ENCODE measurements at places on chromosomes 11 and 22.

DNA sequence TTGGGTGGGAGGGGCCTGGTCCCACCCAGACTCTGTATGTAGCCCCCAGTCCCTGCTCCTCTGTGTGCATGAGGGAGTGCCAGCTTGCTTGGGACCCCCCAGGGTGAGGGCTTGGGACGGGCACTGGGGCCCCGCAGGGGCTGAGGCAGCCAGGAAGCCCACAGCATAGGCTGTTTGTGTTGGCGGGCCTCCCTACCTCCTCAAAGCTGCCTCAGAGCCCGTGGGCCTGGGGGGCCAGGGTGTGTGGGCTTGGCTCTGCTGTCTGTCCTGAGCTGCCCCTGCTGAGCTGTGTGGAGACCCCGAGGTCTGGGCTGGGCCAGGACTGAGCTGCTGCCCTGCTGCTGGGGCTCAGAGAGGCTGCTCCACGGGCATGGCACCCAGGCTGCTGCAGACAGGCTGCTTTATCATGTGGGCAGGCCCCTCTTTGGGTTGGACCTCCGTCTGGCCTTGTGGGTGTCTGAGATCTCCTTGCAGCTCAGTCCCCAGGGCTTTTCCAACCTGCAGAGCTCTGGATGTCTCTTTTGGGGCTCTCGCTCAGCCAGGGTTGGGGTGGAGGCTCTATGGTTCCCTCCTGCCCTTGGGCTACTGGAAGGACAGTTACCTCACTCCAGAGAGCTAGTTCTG is 3.3 kb downstream of the TSPAN4 start:
- no peak for DNase-seq

- no peak for DNase-seq
Measured at GRCh38 chr11:133977067-133977677, 20.4 kb upstream of the IGSF9B start.

- DNase-seq, result no peak
Measured at GRCh38 chr11:47955061-47955755, 25.2 kb upstream of the PTPRJ start.

DNA sequence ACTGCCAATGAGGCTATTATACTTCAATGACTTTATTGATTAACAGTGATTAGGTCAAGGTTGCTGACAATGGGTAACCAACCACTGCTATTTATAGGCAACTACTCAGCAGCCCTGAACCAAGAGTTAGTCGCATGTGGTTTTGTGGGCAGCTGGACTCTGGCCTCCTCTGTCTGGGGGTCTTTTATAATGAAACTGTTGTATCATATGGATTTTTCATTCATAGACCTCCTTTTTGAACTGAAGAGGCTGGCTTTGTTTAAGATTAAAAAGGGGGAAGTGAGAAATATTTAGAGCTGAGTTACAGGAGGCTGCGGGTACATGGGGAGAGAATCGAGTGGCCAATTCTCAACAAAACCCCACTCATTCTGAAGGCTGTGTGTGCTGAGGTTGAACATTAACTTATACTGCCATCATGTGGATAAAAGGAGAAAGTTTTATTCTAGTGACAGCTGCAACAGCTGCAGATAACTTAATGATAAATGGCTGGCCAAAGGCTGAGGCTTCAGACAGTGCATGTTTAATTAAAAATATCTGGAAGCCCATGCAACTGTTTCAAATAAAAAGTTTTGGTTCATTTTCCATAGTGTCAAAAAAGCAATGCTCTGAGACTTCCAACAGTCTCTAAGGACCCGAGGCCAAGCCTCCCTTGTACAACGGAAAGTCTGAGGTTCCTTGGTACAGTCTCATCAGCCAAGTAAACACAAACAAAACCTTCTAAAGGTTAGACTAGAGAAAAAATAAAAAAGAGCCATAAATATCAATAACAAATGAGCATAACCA is 682.6 kb downstream of the KCNA4 start:
- DNase-seq, result no peak

- DNase-seq, result no peak
Measured at GRCh38 chr11:123362186-123362585, 67.9 kb upstream of the GRAMD1B start.

DNA sequence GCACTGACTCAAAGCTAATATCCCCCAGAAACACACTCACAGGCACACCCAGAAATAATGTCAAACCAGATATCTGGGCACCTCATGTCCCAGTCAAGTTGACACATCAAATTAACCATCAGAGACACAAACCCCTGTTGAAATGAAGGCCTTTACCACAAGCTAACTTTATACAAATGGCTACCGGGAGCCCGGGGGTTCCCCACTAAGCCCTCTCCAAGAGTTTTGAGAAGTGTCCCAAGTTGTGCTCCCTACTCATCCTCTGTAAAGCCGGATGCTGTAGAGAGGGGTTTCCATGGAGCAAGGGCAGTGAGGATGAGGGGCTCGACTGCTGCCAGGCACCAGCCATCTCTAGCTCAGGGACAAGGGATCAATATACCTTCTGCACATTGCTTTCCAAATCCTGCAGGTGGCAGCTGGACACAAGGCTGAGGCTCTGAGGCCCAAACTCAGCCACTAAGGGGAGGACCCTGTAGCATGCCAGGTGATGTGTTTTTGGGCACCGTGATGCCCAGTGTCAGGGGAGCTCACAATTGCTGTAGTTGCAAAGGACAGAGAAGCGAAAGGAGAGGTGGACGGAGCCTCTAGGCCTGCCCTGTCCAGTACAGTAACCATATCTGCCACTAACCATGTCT is 145.7 kb downstream of the TTC17 start:
- DNase-seq, result no peak

- no peak for DNase-seq
Measured at GRCh38 chr22:49460592-49461281, 366.9 kb downstream of the BRD1 start.

DNA sequence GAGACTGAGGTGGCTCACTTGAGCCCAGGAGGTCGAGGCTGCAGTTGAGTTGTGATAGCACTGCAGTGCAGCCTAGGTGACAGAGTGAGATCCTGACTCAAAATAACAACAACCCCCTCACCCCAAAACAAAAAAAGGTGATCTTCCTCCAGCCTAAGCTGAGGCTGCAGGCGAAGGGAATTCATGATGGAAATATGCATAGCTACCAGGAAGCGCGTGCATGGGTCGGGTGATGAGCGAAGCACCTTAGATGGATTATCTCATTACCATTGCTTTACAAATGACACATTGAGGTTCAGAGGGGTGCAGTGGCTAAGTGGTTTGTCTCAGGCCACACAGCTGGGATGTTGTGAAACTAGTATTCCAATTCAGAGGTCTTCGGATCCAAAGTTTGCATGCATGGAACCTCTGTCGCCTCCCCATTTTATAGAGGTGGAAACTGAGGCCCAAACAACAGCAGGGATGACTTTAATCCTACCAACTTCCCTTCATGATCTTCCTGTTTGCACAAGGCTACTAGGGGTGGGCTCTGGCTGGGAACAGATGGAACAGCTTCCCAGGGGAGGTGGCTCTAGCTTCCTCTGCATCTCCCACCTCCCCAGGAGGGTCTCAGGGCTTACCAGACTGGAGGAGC is 4.6 kb downstream of the SLC29A2 start:
- no peak for DNase-seq

- DNase-seq, result peak; percentile 63
Measured at GRCh38 chr22:48948575-48949170, 879.0 kb downstream of the BRD1 start.

GRCh38 chr11:44607987-44608386 is 42.5 kb downstream of the CD82 start:
- DNase-seq, result no peak

DNA sequence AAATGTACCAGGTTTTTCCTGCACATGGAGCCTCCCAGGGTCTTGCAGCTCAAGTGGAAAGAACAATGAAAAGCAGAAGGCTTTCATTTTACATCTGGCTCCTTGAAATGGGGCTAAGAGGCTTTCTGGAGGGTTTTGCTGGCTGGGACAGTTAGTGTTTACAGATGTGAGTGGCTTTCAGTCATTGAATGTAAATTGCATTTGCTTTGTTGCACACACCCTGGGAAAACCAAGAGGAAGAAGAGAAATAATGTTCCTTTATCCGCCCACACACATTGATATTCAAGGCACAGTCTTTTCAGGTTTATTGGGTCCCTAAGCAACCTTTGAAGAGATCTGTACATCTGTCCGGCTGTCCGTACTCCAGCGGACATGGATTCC is 144.5 kb downstream of the SPON1 start:
- no peak for DNase-seq

DNA sequence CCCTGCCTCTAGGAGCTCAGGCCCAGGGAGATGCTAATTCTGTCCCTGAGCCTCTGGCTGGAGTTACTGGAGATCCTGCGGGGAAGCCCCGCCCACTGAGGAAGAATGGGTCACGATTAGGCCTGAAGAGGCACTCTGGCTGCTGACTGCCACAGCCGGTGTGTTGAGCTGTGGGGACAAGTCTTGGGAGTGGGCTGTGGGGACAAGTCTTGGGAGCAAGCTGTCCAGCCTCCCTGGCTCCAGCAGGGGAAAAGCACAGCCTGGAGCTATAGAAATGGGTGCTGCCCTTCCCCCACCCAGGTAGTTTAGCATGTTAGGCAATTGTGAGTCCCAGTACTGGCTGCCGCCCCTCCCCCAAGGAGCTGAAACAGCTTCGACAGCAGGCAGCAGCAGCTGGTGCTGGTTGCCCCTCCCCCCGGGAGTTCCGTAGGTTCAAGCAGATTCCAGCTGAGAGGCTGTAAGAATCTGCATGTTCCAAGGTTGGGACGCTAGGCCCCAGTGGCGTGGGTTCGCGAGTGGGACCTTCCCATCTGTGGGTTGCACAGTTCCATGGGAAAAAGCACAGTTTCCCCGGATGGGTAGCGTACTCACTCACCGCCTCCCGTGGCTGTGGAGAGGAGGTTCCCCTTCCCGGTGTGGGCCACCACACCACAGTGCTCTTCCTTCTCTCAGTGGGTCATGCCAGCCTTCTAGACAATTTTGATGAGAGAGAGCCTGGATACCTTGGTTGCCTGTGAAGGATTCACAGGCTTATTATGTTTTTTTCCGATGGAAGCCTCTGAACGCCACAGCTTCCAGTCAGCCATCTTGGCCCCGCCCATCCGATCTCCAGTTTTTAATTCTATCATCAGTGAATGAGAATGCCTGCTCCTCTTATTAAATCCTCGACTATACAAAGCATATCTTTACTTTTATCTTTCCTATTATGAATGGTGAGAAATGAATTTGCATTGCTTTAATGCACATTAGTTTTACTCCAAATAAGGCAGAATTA is 61.5 kb downstream of the MSANTD4 start:
- no peak for DNase-seq

- no peak for DNase-seq
Measured at GRCh38 chr11:95715777-95716241, 73.8 kb downstream of the FAM76B start.

DNA sequence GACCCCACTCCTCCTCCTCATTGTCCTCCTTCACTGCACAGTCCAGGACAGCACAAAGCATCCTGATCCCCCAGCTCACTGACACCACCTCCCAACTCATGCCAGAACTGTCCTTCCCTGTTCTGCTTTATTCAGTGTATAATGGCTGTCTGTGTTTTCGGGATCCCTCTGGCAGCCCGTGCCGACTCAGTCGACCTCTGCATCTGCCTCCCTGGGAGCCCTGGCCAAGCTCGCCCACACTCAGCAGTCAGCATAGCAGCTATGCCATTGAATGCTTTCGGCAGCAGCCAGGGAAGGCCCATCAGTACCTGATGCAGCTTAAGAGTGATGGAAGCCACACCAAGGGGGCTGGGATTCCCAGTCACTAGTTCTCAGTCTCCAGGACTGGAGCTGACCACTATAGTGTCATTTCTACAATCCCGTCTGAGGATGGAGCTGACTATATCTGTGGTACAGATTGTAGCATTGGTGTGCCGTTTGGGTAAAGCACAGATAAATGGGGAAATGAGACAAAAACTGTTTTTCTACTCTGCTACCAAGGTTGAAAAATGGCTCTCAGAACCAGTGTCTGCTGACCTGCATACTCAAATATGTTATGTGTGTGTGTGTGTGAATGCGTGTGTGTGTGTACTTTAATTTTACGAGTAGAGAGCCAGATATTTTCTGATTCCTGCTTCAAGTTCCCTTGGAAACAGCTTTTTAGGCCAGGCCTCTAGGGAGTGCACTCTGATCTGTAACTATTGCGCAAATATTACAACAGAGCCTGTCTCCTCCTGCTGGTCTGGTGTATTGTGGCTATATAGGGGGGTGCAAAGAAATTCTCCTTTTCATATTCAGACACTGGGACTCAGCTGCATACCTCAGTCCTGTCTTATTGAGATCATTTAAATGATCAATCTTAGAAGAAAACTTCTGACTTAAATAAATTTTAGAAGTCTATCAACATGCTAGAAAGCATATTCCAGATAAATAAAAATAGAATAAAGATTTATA is 78.8 kb upstream of the TOP3B start:
- DNase-seq, result no peak

GRCh38 chr11:14001597-14001996 is 39.1 kb downstream of the SPON1 start:
- no peak for DNase-seq

DNA sequence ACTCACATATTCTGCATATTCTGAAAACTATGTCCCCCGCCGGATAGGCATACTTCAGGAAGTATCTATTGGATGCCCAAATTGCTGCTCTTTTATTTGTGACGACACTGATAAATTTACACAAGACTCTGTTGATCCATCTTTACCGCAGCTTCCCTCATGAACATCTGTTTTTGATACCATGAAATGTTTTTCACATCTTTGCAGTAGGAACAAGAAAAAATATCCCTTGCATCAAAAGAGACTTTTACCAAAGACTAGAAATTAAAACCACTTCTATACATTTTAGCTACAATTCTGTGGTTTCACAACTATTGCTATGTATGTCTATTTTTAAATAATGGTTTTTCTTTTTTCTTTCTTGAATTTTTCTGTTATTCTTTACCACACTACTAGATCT is 15.3 kb downstream of the POU2AF2 start:
- no peak for DNase-seq

DNA sequence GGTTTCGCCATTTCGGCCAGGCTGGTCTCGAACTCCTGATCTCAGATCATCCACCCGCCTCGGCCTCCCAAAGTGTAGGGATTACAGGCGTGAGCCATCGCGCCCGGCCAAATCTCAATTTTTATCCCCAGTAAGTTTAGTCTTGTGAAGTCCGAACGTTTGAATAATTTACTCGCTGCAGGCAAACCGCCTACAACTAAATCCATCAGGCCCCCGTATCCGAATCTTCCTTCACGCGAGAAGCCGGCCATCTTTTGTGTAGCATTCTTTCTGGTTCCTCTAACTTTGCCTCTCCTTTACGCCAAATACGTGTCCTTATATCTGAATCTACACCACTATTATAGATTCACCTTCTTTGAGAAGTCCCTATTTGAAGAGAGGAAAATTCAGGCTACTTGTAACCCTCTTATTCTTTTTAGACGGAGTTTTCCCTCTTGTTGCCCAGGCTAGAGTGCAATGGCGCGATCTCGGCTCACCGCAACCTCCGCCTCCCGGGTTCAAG is 581 bp upstream of the EIF3L start:
- DNase-seq, result no peak

GRCh38 chr11:44528581-44528980 is 36.9 kb upstream of the CD82 start:
- DNase-seq, result no peak

GRCh38 chr11:63866211-63866610 is 27.3 kb downstream of the MARK2 start:
- DNase-seq, result no peak

- DNase-seq, result no peak
Measured at GRCh38 chr11:109405671-109406070, 16.3 kb upstream of the C11orf87 start.

- peak; percentile 44 for DNase-seq
Measured at GRCh38 chr11:117983163-117983475, 3.1 kb upstream of the IL10RA start.

- DNase-seq, result no peak
Measured at GRCh38 chr22:44680481-44680894, 21.5 kb upstream of the PRR5 start.
